Left forelimb (tissue), 1 donor: ENCODE measurements at places on chromosomes 3 and 15.

- DNase-seq: peak; percentile 59
These were observed 1.1 kb downstream of the CLCN2 start for GRCh38 chr3:184360070-184360928.

DNA sequence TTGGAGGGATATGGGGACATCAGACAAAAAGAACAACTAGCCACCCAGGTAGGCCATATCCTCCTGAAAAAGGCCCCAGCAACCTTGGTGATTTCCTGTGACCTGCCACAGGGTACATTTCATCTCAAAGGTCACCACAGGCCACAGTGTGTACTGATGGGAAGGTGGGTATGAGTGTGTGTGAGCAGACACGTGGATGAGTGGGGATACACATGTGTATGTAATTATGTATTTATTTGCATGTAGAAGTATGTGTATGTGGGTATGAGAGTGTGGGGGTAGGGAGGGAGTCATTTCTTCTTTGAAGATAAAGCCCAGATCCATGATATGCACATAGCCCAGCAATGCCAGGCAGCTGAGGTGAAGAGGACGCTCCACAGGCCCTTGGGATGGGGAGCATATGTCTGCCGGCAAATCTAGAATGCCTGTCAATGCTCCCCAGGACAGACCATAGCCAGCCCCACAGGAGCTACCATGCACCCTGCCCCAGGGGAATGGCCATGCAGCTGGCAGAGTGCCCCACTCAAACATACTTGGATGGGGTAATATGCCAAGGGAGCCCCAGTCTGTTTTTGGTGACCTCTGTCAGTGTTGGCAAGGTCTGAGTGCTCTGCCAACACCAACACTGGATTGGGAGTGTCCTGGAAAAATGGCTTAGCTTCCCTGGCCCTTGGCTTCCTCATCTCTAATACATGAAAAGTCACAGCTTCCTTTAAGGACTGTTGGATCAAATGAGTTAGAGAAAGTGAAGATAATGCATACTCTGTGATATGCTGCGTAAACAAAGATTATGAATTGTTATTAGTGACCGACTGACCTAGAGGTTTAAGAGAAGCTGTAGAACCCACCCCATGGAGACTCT is 42.4 kb downstream of the RAB6B start:
- no peak for DNase-seq

- DNase-seq: no peak
These were observed at the start of gene STT3B for GRCh38 chr3:31532587-31533168. TSS of gene STT3B (plus strand) at chr3:31532925. CDS start at chr3:31532999, 74 bp downstream.

DNA sequence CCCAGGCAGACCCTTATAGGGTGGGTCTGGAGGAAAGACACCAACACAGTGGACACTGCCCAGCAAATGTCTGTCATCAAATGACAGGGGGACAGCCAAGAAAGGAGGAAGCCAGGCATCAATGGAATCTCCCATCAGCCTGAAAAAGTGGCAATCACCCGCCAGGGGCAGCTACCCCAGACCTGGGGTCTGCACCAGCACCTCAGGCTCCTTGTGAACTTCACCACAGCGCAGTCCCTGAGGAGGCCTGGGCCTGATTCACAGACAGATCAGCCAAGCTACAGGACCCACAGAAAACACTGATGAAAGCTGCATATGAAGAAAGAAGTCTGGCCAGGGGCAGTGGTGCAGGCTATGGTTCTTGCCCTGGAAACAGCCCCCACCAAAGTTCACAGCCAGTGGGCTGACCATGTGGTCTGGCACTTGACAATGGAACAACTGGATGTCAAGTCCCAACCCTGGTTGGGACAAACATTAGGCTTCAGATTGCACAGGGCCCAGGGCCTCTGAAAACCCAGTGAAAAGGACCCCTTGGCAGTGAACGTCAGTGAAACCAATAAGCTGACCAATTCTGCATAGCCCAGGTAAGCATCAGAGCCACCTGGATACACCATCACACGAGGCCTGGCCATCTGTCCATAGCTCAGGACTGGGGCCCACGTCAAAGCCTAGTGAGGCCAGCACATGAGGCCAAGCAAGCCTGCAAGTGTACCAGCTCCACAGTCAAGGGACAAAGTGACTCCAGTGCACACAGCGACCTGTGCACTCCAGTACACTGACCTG is 29.1 kb downstream of the ALS2CL start:
- DNase-seq: no peak

DNA sequence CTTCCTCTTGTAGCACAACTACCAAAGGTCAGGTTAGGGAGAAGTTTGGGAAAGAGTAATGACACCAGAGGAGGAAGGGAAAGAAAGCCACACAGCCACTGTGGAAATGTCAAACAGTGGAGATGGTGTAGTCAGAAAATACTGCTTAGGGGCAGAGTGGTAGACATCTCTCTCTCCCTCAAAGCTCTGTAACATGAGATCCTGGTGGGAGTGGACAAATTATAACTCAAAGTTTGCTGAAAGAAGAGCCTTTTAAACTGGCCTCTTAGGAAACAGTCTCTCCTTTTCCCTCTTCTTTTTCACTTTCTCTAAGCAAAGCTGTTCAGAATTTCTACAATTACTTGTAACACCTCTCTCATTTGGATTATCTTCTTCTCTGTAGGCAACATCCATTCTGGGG is 55.8 kb downstream of the LRRN1 start:
- no peak for DNase-seq

- no peak for DNase-seq
These were observed 49.6 kb upstream of the ICE2 start for GRCh38 chr15:60528530-60528929.

GRCh38 chr15:48540756-48541155 is 104.8 kb downstream of the FBN1 start:
- no peak for DNase-seq

DNA sequence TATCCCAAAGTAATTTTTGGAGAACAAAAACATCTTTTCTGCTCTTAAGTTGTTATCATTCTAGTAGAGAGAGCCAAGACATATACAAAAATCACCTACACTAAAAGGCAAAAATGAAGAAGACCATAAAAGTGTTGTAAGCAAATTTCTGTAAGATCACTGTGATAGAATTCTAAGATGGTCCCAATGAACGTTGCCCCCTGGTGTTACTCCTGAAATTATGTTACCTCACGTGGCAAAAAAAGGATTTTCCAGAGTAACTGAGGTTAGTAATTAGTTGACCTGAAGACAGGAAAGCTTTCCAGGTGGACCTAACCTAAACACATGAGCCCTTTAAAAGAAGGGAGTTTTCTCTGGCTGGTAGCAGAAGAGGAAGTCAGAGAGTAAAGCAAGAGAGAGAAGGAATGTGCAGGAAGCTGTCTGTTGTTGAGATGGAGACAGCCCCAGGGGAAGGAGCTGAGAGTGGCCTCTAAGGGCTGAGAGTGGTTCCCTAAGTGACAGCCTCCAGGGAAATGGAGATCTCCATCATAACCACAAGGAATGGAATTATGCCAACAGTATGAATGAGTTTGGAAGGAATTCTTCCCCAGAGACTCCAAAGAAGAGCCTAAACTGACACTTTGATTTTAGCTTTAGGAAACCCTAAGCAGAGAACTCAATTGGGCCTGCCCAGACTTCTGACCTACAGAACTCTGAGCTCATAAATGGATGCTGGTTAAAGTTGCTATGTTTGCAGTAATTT is 205.9 kb downstream of the CD47 start:
- DNase-seq: no peak

- no peak for DNase-seq
These were observed 53.2 kb upstream of the MCF2L2 start for GRCh38 chr3:183481582-183481981.

- DNase-seq: no peak
These were observed 67.2 kb upstream of the BCL6 start for GRCh38 chr3:187812496-187812895.

DNA sequence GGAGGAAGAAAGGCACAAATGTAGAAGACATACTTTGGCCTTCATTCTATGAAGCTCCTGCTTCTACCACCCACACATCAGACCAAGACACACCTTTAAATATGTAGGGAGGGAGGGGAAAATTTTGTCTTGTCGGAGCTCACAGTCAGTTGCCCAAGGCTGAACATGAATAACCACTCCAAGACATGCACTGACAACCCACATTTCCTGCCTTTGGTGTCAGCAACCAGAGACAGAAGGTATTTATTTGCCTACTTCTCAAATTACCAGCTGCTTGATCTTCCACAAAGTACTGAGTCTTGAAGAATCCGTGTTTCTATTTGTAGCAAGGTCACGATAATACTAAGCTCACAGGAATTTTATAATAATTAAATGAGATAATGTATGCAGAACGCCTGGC is 169.7 kb downstream of the KCNMB2 start:
- no peak for DNase-seq

- no peak for DNase-seq
These were observed 667.1 kb upstream of the NR2F2 start for GRCh38 chr15:95663156-95664100.

GRCh38 chr3:155423526-155424322 is 130.2 kb upstream of the STRIT1 start:
- no peak for DNase-seq
